ENCODE measurements at places on chromosomes 16 and 17.

DNA sequence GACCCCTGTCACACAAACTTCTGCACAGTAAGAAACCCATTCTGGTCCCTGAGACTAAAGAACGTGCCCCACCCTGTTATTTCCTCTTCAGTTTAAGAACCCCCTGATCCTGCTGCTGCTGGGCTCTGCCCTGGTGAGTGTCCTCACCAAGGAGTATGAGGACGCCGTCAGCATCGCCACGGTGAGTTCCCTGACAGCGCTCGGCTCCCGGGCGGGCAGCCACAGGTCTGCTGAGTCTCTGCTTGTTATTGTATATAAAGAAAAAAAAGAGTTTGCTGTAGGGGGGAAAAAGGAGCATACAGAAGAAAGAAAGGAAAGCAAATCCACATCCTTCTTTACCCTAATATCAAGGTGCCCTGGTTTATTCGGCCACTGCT is 40.0 kb downstream of the ATP2C2 start:
- no peak for DNase-seq

- peak; percentile 61 for DNase-seq
Measured at GRCh38 chr17:7217113-7217987, 2.3 kb downstream of the DLG4 start.

GRCh38 chr17:35174835-35175334 is 19.3 kb downstream of the SLC35G3 start:
- no peak for DNase-seq

GRCh38 chr16:57462978-57463362 is 491 bp downstream of the POLR2C start:
- no peak for DNase-seq

DNA sequence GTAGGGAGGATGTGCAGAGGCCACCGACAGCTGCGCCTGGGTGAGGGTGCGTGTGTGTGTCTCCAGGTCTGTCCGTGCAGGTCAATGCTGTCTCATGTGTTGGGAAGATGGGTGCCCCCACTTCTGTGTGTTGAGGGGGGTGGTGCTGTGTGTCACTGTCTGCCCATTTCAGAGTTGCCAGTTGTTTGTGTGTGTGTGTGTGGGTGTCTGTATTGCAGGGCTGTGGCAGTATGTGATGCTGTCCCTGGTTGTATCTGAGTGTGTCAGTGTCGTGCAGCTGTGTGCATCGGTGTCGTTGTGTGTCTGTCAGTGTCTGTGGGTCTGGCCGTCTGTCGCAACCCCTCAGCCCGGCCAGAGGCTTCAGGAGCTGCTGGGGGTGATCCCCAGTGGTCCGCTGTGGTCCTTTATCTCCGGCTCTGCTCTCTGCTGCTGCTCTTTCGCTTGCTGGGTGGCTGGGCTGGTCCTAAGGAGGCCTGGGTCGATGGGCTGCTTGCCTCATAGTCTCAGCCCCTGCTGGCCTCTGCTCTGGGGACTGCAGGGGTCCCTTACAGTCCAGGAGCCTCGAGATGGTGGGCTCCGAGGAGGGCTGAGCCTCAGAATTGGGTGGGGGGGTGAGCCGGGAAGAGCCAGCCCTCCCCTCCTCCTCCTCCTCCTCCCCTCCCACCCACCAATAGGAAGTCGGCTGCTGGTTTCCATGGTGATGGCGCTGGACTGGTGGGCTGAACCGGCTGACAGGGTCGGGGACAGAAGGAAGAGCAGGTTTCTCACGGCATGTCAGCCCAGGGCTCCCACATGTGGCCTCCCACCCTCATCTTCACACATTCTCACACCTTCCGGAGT is at the start of gene TSPOAP1:
Gene TSPOAP1 (minus strand): TSS at position 601 of the 840 bp plus-strand sequence. CDS start 875 bp downstream, outside the sequence.
- no peak for DNase-seq

DNA sequence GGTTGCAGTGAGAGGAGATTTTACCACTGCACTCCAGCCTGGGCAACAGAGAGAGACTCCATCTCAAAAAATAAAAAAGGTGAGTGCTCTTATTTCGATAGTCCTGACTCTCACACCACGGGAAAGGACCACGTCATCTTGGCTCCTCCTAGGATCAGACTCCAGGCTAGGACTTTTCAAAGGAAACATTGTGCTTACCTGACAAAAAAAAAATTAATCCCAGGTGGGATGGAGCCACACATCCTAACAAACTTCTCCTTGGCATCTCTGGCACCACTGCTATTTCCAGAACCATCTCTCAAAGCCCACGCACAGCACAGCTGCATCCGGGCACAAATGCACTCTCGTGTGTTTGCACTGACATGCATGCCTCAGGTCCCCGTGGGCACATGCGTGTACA is 262.4 kb downstream of the ENGASE start:
- DNase-seq: no peak

GRCh38 chr16:72282362-72282761 is 110.4 kb upstream of the PMFBP1 start:
- no peak for DNase-seq

DNA sequence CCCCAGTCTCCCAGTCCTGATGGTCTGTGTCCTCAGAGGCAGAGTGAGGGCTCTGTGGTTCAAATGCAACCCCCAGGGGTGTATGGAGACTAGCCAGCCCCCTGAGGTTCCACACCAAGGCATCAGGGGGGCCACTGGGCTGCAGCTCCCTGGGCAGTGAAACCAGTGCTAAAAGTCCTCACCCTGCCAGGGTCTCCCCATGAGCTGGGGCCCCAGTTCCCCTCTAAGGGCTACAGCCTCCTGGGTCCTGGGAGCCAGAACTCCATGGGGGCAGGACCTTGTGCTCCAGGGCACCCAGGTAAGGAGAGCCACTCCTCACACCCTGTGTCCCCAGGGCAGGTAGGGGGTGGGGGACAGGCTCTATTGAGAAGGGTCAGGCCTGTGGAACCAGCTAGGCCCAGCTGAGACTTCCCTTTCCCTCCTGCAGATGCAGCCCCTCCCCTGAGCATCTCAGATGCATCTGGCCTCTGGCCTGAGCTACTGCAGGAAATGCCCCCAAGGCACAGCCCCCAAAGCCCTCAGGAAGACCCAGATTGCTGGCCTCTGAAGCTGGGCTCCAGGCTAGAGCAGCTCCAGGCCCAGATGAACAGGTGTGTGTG is 6.4 kb upstream of the DCAF7 start:
- DNase-seq: no peak

- DNase-seq: no peak
Measured at GRCh38 chr17:57442914-57443571, 186.7 kb downstream of the MSI2 start.

GRCh38 chr17:82868715-82869131 is 28.9 kb upstream of the ZNF750 start:
- peak; percentile 89 for DNase-seq
